ENCODE measurements at places on chromosomes 2 and 18.

DNA sequence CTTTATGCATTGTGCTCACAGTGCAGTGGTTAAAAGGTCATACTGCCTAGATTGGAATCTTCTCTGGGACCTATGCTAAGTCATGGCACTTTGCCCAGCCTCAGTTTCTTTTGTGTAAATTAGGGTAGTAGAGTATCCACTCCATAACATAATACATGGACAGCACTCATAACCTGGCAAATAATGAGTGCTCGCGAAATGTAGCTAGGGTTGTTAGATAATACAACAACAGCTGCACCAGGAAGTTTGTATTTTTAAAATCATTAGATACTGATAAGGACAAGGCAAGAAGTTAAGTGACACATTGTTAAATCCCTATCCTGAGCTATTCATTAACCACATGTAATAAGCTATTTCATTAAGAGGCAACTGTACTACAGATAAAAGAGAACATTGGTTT lies 13.8 kb upstream of the PLA2R1 start:
- no peak for DNase-seq

GRCh38 chr18:80196528-80197320 lies 50.6 kb downstream of the PARD6G start:
- DNase-seq: no peak

- no peak for DNase-seq
Measured at GRCh38 chr2:155663265-155663664, 669.3 kb downstream of the NR4A2 start.

GRCh38 chr2:43178055-43178598 lies 48.3 kb downstream of the ZFP36L2 start:
- DNase-seq: no peak

GRCh38 chr2:46076875-46077274 lies 220.3 kb upstream of the EPAS1 start:
- DNase-seq: no peak

GRCh38 chr2:184113696-184114403 lies 484.5 kb upstream of the ZNF804A start:
- no peak for DNase-seq

- no peak for DNase-seq
Measured at GRCh38 chr2:31511376-31511775, 69.4 kb downstream of the SRD5A2 start.

DNA sequence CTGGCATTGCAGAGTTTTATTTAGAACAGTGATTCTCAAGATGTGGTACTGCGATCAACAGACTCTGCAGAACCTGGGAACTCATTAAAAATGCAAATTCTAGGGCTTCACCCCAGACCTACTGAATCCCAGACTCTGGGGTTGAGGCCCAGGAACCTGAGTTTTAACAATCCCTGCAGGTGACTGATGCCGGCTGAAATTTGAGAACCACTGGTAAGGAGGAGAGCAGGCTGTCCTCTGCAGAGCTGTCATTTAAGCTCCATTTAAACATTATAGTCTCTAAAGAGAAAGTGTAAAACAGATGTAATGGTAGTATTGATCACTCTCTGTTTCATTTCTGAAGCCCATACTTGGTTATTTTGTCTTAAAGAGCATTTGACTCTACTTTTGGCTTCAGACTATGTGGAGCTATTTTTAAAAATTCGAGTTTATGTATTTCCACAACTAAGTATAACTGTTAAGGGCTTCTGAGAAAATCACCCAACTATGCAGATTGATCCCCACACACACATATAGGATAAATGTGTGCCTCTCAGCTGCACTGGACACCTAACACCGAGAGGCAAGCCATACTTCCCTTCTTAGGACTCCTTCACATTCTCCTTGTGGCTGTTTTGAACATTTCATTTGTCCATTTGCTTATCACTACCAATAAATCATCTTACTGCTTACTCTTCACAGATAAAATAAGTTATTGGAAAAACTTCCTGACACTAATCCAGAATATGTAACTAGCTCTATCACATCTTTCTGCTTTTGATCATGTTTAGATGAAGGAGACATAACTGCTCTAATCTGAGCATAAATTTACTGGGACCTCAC lies 487.5 kb downstream of the DLGAP1 start:
- DNase-seq: no peak

DNA sequence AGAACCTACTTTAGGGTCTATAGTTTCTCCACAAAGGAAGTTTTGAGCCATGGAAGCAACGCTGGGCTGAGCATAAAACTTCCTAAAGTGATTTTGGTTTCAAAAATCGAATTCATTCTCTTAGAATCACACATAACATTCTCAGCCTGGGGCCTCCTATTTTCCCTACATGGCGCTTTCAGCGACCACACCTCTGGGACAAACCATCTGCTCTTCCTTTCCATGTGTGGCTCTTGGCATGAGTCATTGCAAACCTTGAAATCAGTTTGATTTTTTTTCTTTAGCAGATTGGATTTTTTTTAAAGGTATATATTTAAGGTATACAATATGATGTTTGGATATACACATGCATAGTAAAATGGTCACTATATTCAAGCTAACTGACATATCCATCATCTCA lies 72.5 kb upstream of the APCDD1 start:
- no peak for DNase-seq

GRCh38 chr2:138633049-138633448 lies 131.5 kb downstream of the SPOPL start:
- DNase-seq: no peak

DNA sequence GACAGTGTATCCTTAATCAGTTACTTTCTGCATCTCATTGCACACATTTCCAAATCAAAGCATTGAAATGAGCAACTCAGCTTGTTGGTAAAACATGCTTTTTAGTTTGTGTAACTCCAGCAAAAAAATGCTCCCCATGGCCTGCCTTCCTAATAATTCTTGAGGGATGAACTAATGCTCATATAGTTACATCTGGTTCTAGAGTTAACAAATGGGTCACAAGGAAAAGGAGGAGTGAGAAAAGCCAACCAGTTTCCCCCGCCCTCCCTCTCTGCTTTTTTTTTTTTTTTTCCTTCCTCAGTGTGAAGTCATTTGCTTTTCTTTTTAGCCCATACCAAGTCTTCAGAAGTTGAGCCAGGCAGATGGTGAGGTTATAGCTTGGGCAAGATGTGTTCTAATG lies 231.7 kb downstream of the MTX2 start:
- DNase-seq: no peak

GRCh38 chr18:23359421-23359820 lies 93.7 kb upstream of the RIOK3 start:
- DNase-seq: no peak

- DNase-seq: no peak
Measured at GRCh38 chr2:149446748-149447147, 116.4 kb downstream of the LYPD6 start.

DNA sequence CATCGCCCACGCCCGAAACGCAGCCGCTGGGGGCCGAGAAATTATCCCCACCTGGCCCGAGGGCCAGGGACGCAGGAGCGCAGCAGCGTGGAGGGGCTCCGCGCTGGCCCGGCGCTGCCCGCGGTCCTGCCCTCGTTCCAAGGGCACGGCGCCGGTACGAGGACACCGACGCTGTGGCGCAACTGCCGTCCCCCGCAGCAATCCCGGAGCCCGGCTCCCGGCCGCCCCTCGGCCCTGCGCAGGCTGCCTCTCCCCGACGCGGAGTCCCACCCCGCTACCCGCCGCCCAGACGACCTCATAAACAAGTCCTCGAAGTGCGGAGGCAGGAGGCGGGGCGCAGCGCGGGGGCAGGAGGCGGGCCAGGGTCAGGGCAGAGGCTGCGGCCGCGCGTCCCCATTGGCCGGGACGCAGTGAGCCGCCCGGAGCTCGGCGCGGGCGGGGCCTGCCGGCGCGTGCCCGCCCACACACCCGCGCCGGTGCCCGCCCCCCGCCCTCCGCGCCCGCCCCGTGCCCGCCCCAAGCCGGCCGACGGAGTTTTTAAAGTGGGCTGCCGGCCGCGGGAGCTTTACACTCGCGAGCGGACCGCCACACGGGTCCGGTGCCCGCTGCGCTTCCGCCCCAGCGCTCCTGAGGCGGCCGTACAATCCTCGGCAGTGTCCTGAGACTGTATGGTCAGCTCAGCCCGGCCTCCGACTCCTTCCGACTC lies at the start of gene EPAS1:
EPAS1 (plus strand) TSS at position 568 of the 706 bp plus-strand sequence. CDS start 505 bp downstream, outside the sequence.
- peak; percentile 76 for DNase-seq

GRCh38 chr2:84493514-84493913 lies 22.8 kb upstream of the DNAH6 start:
- no peak for DNase-seq

DNA sequence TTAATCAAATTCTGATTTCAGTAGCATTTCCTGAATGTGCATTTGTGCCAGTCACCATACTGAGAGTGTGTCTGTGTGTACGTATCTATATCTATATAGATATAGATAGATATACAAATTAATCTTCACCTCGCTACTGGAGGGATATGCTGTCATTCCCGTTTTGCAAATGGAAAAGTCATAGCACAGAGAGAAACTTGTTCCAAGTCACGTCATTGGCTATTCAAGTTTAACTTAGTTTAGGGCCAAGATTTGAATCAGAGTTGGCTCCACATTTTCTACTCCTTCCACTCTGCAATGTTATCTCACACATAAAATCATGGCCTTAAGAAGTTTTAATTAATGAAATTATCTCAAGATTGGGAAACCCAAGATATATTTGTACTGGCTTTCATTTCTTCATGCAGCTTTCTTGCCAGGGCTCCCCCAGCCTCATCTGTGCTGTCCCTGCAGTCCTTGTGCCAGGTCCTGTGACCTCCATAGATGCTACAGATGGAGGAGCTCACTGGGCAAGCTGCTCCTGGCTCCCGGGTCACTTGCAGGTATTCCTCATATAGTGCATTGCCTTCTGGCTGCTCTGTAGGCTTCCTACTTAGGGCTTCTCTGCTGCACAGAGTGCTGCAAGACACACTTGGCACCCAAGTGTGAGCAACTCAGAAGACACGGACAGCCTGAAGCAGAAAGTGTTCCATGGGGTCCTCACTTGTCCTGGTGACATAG lies 245.8 kb downstream of the KCNS3 start:
- no peak for DNase-seq

GRCh38 chr18:79067611-79068010 lies 1.6 kb upstream of the ATP9B start:
- DNase-seq: no peak

GRCh38 chr2:158482594-158482993 lies 25.8 kb downstream of the PKP4 start:
- DNase-seq: no peak

- DNase-seq: no peak
Measured at GRCh38 chr2:88235987-88236386, 65.8 kb downstream of the THNSL2 start.

DNA sequence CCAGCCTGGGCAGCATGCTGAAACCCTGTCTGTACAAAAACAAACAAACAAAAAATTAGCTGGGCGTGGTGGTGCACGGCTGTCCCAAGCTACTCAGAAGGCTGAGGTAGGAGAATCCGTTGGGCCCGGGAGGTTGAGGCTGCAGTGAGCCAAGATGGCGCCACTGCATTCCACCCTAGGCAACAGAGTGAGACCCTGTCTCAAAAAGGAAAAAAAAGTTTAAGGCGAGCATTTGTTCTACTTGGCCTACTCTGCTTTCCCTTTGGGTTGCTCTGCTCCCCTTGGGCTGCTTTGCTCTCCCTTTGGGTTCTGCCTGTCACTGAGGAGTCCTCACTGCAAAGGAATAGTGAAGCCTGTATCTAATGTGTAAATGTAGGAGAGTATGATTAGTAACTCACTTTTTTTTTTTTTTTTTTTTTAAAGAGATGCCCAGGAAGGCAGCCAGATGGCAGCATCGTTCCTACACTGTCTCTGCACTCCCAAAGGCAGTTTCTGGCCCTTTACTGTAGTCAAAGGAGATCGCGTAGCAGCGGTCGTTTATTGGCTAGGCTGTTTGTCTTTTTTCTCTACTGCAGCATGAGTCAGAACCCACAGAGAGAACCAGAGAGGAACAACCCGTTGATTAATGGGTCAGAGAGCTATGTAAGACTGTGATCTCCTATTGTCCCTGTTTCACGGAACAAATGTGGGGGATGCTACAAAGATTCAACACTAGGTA lies 118.3 kb upstream of the CWC22 start:
- DNase-seq: peak; percentile 47

DNA sequence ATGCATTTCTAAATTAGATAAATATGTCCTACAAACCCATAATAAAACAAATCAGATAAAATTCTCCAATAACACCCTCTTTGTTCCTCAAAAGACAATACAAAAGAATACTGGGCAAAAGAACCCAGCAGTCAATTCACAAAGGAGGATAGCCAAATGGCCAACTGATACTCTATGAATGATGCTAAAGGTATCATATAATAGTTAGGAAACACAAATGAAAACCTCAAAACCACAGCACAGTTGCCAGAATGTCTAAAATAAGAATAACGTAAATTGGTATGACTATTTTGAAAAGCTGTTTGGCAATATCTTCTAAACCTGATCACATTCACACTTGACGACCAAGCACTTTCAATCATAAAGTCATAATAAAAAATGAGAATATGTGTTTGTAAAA lies 315.4 kb downstream of the CDH7 start:
- no peak for DNase-seq

- DNase-seq: no peak
Measured at GRCh38 chr18:75201282-75202270, 7.4 kb downstream of the PTGR3 start.

- no peak for DNase-seq
Measured at GRCh38 chr2:24761866-24762265, 31.3 kb downstream of the PTRHD1 start.

DNA sequence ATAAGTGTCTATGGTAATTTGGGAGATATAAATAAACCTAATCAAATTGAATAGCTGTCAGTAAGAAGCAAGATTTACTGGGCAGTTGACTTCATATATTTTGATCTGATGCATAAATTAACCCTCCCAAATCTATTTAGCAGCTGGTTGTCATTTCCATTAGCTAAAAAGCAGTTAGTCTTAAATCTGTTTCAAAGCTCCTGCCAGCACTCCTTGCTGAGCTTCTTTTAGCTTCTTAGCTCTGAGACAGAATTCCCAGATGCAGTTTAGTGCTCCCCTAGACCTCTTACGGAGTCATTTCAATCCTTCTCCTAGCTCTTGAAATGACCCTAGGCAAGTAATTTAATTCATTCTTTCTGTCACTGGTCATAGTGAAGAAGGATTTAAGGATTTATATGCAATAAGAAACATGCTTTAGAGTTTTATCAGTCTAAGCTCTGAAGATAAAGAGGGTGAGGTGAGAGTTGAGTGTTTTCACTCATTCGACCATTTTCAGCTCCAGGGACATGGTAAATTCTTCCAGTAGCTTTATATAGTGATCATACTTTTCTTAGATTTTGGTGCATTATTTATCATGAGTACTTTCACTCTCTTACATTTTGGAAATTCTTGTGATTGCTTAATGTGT lies 98.9 kb downstream of the PHLPP1 start:
- DNase-seq: no peak

GRCh38 chr2:223051693-223052289 lies at the start of gene KCNE4:
Gene KCNE4, plus strand, starts transcription at chr2:223052190. Its CDS starts 641 bp downstream, at chr2:223052831.
- DNase-seq: no peak

DNA sequence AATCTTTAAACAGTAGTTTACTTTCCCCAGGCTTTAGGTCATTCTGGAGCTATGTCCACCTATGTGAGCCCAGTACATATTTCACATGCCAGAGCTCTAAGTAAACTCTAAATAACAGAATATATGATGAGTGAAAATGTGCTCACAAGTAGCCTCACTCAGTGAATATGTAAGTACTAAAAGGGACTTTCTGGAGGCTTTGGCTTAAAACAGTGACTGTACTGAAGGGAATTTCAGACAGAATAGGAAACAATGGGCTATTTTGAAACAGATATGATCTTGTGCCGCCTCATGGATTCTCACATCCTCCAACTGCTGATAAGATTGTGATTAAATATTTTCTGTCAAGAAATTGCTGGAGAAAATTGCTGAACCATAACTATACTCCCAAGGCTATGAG lies 747.9 kb downstream of the SOCS6 start:
- no peak for DNase-seq

- DNase-seq: no peak
Measured at GRCh38 chr2:113376253-113376912, 61.1 kb upstream of the ZNG1B start.

GRCh38 chr18:66826211-66826610 lies 222.3 kb upstream of the CDH19 start:
- no peak for DNase-seq
